ENCODE measurements at places on chromosomes 1 and 21.

GRCh38 chr1:177907000-177907399, 62.9 kb downstream of the SEC16B start:
- no peak for DNase-seq

GRCh38 chr1:158978730-158979129, 31.0 kb upstream of the IFI16 start:
- no peak for DNase-seq

- no peak for DNase-seq
Observed at GRCh38 chr1:41914516-41914915, 4.2 kb downstream of the HIVEP3 start.

GRCh38 chr1:202856014-202856413, 32.9 kb downstream of the RABIF start:
- DNase-seq: no peak

GRCh38 chr1:212315184-212315583, 30.0 kb downstream of the PPP2R5A start:
- no peak for DNase-seq

DNA sequence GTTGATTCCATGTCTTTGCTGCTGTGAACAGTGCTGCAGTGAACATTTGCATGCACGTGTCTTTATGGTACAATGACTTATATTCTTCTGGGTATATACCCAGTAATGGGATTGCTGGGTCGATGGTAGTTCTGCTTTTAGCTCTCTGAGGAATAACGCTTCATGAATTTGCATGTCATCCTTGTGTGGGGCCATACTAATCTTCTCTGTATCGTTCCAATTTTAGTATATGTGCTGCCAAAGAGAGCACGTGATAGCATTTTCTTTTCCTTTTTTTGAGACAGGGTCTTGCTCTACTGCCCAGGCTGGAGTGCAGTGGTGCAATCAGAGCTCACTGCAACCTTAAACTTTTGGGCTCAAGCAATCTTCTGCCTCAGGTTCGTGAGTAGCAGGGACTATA, 24.9 kb upstream of the MAP1LC3C start:
- no peak for DNase-seq

DNA sequence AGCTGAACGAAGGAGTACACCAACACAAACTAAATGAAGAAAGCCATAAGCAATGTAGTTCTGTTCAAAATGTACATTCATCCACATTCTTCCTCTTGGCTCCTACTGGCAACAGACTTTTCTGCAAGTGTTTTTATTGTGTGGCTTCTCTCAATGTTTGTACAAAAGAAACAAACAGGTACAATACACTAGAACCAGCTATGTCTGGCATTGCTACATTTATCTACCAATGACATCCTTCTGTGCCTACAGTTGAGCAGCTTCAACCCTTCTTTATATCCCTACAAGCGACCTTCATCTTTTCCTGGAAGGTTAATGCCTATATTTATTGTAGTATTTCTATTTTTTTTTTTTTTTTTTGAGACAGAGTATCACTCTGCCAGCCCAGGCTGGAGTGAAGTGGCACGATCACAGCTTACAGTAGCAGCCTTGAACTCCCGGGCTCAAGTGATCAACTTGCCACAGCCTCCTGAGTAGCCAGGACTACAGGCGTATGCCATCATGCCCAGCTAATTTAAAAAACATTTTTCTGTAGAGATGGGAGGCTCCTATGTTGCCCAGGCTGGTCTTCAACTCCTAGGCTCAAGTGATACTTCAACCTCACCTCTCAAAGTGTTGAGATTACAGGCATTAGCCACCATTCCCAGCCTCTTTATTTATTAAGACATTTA, 89.3 kb downstream of the ASH1L start:
- no peak for DNase-seq

DNA sequence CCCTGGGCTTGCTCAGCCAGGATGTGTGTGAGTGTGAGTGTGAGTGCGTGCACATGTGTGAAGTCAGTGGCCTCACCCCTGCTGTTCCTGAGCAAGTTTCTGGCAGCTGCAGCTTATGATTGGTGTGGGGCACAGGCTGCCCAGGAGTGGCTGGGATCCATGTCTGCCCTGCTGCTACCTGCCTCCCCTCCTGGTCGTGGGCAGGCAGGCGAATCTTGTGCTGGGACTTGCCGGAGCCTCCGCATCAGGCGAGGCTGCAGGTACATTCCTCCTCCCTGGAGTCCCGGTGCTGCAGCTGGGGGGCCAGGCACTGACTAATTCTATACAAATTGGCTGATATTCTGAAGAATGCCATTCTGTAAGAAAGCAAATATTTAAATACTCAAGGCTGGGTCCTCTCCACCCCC, 85.6 kb upstream of the WNT4 start:
- DNase-seq: no peak

GRCh38 chr1:117638141-117638540, 32.3 kb downstream of the TENT5C start:
- no peak for DNase-seq

- DNase-seq: no peak
Observed at GRCh38 chr1:36390411-36390810, 4.7 kb upstream of the STK40 start.

DNA sequence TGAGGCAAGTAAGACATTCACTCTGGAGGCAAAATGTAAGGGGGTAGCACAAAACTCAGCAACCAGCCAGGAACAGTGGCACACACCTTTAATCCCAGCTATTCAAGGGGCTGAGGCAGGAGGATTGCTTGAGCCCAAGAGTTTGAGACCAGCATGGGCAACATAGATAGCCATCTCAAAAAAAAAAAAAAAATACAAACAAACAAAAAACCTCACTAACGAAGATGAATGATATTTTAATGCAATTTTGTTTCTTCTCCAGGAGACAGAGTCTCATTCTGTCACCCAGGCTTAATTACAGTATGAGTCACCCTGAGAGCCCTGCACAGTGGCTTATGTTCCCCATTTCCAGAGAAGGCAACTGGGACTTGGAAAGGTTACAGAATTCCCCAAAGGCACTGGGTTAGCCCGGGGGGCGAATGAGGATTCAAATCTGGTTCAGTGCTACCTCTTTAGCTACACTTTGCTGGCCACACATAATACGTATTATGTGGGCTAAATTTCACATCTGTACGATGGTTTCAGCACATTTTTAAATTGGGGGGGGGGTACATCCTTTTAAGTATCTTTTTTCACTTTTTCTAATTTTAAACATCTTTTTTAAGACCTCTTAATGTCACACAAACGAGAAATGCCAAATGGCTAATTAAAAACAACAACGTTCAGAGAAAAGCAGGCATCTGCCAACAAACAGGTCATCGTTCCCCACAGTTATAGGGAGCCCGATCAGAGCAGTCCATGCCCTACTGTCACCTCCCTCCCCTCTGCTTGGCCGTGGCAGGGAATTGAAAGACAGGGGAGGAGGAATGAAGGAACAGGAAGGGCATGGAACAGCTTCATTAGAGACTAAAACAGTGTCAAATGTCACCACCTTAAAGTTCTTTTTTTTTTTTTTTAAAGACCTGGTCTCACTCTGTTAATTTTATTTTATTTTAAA, 3.5 kb downstream of the CELA2A start:
- no peak for DNase-seq

- no peak for DNase-seq
Observed at GRCh38 chr1:109530457-109531087, 9.1 kb upstream of the GPR61 start.

- DNase-seq: no peak
Observed at GRCh38 chr21:35900539-35900938, 159.8 kb downstream of the SETD4 start.

GRCh38 chr21:41839387-41840000, 39.6 kb downstream of the PRDM15 start:
- no peak for DNase-seq

DNA sequence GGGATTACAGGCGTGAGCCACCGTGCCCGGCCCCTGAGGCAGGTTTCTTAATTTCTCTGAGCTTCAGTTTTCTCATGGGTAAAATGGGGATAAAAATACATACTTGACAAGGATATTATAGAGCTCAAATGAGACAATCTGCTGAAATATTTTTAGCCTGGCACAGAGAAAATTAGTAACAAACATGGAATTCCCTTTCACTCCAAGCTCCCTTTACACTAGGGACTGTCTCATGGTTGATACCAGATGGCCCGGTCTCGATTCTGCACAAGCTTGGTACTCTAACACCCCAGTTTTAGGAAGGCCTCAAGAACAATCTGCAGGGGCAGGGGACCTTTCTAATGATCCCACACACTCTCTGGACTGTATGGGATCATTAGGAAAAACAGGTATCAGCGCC, 671.7 kb downstream of the SMYD3 start:
- DNase-seq: no peak

DNA sequence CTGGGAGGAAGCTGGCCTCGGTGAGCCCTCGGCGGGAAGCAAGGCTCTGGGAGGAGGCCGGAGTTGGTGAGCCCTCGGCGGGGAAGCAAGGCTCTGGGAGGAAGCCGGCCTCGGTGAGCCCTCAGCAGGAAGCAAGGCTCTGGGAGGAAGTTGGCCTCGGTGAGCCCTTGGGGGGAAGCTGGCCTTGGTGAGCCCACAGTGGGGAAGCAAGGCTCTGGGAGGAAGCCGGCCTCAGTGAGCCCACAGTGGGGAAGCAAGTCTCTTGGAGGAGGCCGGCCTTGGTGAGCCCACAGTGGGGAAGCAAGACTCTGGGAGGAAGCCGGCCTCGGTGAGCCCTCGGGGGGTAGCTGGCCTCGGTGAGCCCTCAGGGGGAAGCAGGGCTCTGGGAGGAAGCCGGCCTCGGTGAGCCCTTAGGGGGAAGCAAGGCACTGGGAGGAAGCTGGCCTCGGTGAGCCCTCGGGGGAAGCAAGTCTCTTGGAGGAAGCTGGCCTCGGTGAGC, 36.0 kb downstream of the KRTAP10-1 start:
- no peak for DNase-seq

GRCh38 chr1:157438613-157439012, 113.7 kb downstream of the FCRL5 start:
- no peak for DNase-seq

GRCh38 chr1:19179597-19180264, 30.3 kb downstream of the UBR4 start:
- DNase-seq: no peak

GRCh38 chr1:24558902-24559791, 3.3 kb downstream of the NCMAP start:
- no peak for DNase-seq

GRCh38 chr1:193085263-193085662, 20.0 kb downstream of the GLRX2 start:
- no peak for DNase-seq

DNA sequence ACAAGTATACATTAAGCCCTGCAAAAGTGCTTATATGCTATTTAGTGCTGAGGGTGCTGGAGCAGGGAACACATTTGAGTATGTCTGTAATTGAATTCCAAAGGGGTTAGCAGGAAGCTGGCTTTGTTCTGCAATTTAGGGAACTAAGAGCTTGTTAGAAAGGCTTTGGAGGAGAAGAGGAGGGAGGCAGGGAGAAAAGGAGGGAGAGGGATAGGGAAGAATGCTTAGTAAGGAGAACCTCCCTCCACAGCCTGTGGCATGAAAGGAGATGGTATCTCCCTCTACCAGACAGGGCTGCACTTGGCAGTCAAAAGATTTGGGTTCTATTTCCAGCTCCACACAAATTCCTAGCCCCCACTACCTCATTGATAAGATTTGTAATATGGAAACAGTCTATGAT, 217.8 kb downstream of the DAB1 start:
- DNase-seq: no peak

DNA sequence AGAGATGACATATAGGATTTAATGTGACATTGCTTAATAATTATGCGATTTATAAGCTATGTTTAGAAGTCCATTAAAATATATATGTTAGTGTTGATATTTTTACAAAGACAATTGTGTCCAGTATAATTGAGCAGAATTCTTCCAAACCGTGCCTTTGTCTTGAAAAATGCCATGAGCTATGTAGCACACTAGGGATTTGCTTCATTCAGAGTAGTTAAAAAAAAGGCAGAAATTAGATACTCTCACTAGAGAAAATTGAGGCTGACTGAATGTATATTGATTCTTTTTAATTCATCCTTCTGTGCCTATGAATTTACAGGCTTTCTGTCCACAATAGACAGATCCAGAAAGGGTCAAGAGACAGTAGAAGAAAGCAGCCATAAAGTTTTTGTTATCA, 429.0 kb downstream of the NEGR1 start:
- no peak for DNase-seq

DNA sequence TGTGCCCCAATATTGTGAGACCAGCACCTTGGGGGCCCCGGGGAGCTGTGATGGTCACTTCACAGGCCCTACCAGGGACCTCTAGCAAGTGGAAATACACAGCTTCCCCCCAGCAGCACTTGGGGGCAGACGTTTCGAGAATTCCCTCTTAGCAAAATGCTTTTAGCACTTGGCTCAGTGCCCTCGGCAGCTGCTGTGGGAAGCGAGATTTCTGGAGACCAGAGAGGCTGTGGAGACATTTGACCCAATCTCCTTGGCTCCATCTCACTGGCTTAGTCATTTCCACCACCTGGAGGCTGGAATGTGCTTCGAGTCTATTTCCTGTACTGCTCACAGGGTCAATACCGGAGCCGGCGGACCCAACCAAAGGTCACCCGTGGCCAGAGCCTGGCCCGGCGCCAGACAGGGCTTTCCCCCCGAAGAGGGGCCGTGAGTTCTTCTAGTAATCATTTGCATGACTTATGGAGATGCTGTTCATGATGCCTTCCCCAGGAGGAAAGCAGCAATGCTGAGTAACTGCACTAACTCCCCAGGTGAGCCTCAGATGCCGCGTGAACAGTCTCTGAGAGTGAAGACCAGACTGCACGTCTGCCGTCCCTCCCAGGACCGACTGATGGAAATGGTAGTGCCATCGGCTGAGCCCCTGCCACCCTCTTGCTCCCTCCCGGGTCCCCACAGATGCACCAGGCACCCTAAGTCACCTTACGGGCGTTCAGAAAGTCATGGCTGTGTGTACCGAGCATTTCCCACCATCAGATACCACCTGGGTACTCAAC, 4.4 kb upstream of the C2CD2 start:
- DNase-seq: peak; percentile 99
